ENCODE measurements at places on chromosomes 6 and 20.

DNA sequence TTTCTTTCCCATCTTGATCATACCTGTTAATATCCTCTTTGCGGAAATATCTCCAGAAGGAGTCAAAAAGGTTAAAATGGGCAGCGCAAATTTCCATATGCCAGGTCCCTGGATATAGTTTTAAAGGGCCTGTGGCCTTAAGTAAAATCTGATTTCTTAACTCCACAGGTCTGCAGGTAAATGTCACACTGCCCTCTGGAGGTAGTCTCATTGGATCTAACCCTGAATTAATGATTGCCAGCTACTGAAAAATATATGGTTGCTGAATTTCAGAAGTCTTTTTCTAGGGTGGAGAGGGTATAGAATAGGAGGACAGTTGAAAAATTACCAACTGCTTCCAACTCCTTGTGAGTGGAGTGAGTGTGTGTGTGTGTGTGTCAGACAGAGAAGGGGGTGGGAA is 8.5 kb downstream of the MOXD1 start:
- DNase-seq, result no peak

GRCh38 chr6:51778666-51779065 is 308.7 kb downstream of the PKHD1 start:
- DNase-seq, result no peak

DNA sequence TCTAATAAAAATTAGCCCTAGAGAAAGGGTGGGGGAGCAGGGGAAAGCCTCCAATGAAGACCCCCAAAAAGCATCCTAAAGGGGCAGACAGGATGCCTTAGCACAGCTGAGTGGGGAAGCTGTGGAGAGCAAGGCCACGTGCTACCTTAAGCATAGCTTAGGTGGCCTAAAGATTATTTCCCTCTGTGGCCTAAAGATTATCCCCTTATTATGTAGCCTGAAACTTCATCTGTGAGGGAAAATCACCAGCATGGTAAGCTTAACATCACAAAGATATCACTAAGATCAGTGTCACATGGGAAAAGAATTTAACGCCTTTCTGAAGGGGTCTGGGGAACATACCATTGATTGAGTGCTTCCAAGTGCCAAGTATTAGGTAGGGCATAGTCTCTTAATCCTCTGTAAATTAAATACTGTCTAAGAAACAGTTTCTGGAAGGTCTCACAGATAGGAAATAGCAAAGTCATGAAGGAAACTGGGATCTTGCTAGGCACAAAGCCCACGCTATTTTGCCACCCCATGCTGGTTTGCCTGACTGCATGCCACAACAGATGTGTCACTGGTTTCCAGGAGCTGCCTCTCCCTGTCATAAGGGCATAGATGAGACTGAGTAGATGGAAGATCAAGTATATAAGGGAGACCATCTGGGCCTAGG is 170.0 kb downstream of the HACE1 start:
- DNase-seq, result no peak

DNA sequence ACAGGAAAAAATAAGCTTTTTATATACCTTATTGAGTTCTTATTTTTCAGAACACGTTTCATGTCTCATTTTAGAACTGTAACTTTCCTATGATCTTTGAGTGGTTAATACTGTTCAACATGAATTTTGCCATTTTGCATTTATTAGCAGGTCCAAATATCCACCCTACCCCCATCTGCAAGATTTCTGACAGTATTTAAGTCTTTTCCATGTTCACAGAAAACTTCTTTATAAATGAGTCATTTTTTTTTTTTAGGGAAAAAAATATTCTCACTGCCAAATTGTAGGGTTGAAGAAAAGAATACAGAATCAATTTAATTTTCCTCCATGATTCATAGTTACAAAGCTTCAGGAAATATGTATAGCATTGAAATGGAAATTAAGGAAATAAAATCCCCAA is 101.8 kb downstream of the COL21A1 start:
- no peak for DNase-seq

GRCh38 chr20:11380283-11380682 is 537.4 kb upstream of the BTBD3 start:
- DNase-seq, result no peak

GRCh38 chr6:112308476-112308875 is 38.7 kb upstream of the RFPL4B start:
- no peak for DNase-seq

GRCh38 chr6:39777218-39777617 is 15.0 kb upstream of the DAAM2 start:
- no peak for DNase-seq

- no peak for DNase-seq
Observed at GRCh38 chr6:41428996-41429421, 93.6 kb downstream of the NCR2 start.

DNA sequence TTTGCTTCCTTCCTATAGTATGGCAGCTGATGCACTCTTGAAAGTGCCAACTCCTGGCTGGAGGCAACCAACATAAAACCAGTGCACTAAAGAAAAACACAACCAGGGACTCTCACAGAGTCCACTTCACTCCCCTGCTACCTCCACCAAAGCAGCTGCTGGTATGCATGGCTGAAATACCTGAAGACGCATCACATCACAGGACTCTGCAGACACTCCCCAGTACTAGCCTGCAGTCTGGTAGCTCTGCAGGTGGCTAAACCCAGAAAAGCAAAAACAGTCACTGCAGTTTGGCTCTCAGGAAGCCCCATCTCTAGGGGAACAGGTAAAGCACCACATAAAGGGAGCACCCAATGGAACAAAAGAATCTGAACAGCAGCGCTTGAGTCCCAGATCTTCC is 473.0 kb upstream of the SPTLC3 start:
- no peak for DNase-seq

GRCh38 chr6:56683882-56684281 is 41.2 kb upstream of the DST start:
- no peak for DNase-seq

DNA sequence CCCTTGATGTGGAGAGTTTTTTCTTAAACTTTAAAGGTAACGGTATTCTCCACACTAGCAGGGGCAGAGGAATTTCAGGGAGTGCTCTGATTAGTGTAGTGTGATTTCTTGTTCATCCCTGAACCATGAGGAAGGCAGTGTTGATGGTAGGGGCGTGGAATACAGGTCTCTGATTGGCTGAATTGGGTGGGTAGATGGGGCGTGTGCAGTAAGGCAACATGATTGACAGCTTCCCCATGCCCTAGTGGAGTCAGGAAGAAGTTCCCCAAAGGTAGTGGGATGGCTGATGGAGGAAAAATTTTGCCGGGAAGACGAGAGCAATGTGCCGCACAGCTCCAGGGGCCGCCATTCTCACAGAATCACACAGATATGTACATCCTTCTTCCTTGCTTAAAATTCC is 97.4 kb upstream of the SALL4 start:
- no peak for DNase-seq

- DNase-seq, result no peak
Observed at GRCh38 chr6:113630738-113631535, 226.2 kb upstream of the MARCKS start.

GRCh38 chr20:50194422-50194830 is 3.8 kb downstream of the CEBPB start:
- DNase-seq, result no peak

DNA sequence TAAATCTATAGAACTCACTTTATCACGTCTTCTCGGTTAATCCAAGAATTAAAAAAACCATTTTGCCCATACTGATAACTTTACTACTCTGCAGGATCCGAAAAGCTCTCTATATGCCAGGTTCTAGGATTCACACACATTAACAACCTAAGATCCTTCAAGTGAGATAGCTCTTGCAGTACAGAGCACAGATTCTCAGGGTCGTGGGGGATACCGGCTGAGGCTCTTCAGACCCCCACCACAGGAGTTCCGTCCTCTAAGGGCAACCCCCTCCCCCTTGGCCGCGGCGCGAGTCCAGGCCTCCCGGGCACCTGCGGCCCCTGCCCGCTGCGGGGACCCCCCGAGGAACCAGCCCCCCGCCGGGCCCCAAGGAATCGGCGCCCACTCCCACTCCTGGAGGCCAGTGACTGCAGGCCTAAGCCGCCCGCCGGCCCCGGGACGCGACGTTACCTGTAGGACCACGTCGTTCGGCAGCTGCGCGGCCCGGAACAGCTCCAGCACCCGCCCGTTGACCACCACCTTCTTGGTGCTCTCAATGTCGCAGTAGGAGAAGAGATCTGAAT is 892 bp downstream of the REPS1 start:
- no peak for DNase-seq

DNA sequence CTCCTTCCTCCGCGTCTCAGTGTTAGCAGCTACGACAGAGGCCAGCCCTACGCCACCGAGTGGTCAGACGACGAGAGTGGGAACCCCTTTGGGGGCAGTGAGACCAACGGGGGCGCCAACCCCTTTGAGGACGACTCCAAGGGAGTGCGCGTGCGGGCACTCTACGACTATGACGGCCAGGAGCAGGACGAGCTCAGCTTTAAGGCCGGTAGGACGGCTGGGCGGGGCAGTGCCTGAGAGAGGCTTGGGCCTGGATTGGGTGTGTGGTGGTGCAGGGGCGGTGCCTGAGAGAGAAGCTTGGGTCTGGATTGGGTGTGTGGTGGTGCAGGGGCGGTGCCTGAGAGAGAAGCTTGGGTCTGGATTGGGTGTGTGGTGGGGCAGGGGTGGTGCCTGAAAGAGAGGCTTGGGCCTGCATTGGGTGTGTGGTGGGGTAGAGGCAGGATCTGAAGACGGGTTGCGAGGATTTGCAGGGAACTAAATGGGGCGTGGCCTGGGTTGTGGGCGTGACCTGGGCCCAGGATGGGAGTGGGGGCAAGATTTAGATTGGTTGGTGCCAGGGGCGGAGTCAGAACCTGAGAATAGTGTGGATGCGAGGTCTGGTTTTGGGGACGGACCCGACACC is 24.4 kb downstream of the SPDEF start:
- no peak for DNase-seq

- no peak for DNase-seq
Observed at GRCh38 chr20:39829661-39830060, 859.4 kb downstream of the MAFB start.

- no peak for DNase-seq
Observed at GRCh38 chr20:36298061-36298460, 8.1 kb upstream of the DLGAP4 start.

DNA sequence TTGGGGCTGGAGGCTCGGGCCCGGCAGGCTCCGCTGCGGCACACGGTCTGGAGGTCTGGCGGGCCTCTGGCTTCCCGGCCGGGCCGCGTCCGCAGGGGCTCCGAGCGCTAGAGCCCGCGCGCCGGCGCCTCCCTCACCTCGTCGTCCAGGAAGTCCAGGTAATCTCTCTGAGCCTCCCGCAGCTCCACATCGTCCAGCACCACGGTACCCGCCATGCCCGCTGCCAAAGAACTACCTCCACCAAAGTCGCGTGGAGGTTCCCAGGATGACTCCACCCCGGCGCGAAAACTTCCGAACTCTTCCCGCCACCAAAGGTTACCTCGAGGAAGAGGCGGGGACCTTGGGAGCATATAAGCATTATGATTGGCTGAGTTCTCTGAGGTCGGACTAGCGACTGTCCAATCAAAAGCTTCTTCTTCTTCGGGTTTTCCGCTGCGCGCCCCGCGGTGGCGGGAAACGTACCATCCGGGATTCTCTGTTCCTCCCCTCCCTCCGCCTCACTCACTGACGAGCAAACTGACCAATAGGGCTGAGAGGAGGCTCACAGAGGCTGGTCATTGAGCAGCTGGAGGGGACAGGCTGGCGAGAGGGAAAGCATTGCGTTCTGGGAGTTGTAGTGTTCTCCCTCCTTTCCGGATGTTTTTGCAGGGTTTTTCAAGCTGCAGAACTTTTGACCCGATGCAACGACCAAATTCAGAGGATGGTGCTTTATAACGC is at the start of gene MCM3:
MCM3 (minus strand) TSS at position 283 of the 717 bp plus-strand sequence; CDS start at position 215, 68 bp downstream.
- DNase-seq, result peak; percentile 58

DNA sequence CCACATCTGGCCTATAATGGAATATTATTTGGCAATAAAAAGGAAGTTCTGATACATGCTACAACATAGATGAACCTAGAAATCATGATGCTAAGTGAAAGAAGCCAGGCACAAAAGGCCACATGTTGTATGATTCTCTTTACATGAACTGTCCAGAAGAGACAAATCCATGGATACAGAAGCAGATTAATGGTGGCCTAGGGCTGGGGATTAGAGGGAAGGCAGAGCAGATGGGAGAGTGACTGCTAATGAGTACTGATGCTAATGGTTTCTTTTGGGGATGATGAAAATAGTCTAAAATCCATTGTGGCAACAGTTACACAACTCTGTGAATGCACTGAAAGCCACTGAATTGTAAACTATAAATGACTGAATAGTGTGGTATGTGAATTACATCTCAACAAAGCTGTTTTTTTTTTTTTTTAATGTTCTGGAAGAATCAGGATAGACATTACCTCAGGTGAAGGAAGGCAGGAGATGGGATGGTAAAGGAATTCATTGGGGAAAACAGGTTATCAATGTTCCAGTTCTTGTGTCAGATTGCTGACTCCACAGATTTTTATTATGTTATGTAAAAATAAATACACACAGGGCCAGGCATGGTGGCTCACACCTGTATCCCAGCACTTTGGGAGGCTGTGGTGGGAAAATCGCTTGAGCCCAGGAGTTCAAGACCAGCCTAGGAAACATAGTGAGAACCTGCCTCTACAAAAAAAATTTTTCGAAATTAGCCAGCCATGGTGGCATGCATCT is 8.9 kb upstream of the SOX12 start:
- no peak for DNase-seq

DNA sequence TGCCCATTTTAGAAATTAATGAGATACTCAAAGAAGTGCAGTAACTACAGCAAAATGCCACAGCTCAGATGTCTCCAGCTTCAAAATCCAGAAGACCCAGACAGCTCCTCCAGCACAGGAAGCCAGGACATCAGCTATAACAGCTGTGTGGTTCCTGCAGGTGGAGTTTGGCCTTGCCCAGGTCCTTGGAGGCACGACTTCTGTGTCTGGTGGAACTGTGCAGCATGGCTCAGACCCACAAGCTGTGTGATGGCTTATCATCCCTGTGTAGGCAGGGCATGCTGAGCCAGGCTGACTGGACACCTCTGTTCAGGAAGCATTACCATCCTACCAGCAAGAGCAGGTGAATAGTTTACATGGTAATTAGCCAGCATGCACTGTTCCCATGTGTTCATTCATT is 26.5 kb upstream of the CD93 start:
- no peak for DNase-seq

GRCh38 chr6:52664991-52665686 is 5.8 kb upstream of the TMEM14A start:
- no peak for DNase-seq

- DNase-seq, result no peak
Observed at GRCh38 chr20:20663841-20664240, 48.6 kb downstream of the RALGAPA2 start.

GRCh38 chr6:16446273-16446672 is 207.9 kb downstream of the GMPR start:
- no peak for DNase-seq
